Activated CD4-positive, alpha-beta T cell treated with anti-CD3 and anti-CD28 coated beads, Interleukin-2, Interleukin-4, amounts not matched to agents 100 ng/mL and 50 ng/mL, durations not matched to agents 16 hours and 8 hours (primary cell): ENCODE measurements at places on chromosomes 6 and 20.

- DNase-seq: no peak
Measured at GRCh38 chr20:64131406-64131805, 24.0 kb upstream of the NPBWR2 start.

DNA sequence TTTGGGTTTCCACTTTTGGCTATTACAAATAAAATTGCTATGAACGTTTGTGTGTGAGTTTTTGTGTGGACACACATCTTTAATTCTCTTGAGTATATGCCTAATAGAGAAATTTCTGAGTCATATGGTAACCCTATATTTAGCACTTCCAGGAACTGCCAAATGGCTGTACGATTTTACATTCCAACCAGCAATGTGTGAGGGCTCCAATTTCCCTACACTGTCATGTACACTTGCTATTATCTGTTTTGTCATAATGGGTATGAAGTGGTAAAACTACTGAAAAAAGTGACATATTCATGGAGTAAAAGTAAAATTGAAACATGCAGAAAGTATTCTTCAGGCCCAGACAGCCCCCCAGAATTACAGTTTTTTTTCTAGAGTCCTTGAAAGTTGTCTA lies 59.6 kb upstream of the ESR1 start:
- DNase-seq: peak; percentile 39

- DNase-seq: no peak
Measured at GRCh38 chr6:116405652-116406356, 35.1 kb downstream of the DSE start.

DNA sequence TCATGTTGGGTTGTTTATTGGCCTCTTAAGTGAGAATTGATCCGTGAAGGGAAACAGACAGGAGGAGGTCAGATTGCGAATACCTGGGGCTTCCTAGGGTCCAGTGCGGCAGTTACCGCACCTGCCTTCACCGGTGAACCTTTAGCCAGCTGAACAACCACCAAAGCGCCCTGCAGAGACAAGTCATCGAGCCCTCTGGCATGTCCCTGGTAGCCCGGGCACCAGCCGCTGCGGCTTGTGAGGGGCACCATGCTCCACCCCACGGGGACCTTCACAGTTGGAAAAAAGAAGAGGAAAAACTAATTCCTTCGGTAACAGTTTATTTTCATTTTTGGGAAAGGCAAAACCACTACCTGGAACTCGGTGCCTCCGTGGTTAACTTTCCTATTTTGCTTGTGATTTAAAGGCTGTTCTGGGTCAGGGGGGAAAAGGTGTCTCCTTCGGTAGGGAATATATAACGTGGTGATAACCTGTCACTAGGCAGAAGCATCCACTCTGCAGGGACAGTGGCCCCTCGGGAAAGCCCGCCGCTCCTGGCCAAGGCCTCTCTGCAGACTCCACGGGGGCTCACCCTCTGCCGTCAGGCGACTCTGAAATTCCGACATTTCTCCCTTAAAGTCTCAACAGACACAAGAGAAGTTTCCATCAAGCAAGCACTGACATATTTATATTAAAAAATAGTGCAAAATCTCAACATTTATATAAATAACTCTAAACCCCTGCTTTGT lies 30.7 kb upstream of the ZBP1 start:
- no peak for DNase-seq

GRCh38 chr6:105985098-105985815 lies 100.9 kb upstream of the PRDM1 start:
- no peak for DNase-seq

- no peak for DNase-seq
Measured at GRCh38 chr6:25697537-25698340, 45.7 kb downstream of the SCGN start.

GRCh38 chr6:105087571-105088211 lies 92.1 kb downstream of the POPDC3 start:
- DNase-seq: peak; percentile 44

DNA sequence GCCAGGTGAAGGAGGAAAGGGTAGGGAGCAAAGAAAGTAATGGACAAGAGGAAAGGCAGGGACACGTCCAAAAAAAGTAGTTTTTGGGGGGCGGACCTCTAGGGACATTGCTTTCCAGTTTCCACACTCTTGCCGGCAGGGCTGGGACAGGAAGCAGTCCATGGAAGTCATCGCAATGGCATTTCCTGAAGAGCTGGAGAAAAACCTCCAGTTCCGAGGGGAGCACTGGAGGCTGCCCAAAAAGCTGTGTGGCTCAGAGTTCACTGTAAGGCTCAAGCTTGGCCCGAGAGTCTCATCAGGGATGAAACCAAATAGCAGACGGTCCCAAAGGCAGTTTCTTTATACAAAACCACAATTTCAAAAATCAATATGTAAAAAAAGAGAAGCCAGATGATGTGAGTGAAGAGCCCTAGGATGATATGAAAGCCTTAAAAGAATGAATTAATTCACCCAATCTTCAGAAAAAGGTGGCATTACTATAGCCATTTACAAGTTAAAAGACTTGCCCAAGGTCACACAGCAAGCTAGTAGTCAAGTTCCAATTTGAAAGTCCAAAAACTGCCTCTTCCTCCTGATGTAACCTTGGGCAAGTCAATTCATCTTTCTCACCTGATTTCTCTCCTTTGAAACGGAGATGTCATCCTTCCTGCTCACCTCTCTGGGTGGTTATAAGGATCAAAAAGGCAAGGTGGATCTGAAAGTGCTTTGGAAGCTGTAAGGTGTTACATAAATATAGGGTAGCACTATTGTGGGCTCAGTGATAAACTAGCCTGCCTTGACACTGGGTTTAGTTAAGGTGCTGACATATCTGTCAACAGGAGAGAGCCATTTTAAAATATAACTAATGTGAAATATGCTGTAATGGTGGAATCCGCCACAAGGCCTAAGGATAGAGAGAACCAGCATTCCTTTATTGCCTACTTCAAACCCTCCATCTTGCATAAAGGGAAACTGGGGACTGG lies 9.1 kb downstream of the BCL2L1 start:
- DNase-seq: no peak

DNA sequence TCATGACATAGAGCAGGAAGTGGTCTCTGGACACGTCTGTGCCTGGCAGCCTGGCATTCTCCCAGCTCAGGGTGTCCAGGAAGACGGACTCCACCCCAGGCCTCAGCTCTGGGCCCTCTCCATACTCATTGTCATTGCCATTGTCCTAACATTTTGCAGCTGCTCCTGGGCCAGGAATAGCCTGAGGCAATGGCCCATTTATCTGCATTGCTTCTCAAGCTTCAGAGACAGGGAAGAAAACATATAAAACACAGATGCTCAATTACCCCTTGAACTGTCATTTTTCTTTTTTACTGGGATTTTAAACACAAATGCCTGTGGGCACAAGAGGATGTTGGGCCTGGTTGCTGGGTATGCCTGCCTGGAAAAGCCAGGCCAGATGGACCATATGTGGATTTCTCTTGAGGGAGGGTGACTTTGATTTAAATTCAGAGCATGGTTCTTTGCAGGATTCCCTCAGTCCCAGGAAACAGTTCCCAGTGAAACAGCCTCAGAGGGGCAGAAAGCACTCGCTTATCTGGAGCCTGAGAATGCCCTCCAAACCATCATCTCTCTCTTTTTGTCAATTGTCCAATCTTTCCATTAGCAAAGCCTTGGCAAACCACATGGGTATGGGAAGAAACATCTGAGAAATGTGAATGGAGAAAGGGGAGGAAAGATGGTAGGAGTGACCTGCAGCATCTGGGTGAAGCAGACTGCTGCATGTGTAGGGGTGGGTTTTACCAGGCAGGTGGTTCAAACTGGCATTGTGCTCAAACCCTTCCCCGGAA lies 17.9 kb downstream of the LAMP5 start:
- DNase-seq: no peak

DNA sequence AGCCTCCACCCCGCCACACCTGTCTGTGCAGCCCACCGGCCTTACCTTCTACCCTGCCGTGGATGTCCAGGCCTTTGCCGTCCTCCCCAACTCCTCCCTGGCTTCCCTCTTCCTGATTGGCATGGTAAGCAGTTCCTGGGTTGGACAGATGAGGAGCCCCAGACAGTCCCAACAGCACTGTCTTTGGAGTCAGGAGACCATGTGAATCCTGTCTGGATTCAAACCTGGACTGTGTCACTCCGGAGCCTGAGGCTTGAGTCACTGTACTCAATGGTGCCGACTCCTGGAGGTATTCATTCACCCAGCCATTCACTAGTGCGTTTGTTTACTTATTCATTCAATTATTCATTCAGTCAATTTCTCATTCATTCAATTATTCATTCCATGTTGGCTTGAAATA lies 20.0 kb upstream of the LBP start:
- no peak for DNase-seq

DNA sequence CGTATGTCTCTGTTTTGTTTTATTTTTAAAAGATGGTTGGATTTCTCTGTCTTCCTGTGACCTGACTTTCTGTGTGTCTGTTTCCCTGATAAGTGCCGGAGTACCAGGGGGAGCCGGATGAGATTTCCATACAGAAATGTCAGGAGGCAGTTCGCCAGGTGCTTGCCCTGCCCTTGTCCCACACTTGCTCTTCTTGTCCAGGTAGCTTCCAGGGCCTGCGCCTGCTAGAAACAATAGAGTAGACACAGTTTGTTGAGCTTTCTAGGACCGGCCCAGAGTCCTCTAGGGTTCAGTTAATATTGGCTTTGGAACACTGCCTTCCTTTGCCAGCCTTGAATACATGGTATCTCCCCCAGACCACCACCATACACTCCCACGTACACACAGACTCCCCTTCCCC lies 3.9 kb downstream of the ITPA start:
- DNase-seq: no peak

GRCh38 chr20:43387737-43388136 lies 70.0 kb upstream of the SRSF6 start:
- no peak for DNase-seq

DNA sequence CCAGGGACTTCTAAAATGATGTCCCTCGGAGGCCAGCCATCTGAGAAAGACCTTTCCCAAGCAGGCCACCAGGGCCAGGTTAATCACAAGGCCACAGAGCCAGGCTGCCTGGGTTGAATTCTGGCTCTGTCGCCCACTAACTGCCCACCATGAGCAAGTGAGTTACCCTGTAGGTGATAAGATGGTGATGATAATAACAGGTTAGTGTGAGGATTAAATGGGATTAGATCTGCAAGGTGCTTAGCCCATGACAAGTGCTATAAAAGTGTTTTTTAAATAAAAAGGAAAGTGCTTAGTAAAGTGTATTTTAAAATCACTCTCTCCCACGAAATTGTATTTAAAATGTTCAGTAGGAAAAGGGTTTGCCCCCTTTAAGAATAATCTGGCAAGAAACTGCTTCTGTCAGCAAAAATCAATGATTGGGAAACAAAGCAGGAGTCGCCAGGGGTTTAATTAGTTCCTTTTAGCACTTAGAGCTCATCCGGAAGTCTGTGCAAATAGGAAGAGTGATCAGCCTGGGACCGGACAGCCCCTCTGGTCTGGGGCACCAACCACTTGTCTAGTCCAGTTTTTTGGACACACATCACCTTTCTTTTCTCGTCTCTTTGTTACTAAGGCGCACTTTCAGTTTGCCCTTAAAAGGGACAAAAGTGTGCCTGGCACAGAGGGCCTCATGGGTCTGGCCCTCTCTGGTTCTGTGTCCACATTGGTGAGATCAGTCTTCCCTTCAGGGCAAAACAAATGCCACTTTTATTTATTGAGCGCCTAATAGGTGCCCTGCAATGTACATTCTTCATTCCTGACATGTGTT lies 150.4 kb downstream of the GRM4 start:
- no peak for DNase-seq

DNA sequence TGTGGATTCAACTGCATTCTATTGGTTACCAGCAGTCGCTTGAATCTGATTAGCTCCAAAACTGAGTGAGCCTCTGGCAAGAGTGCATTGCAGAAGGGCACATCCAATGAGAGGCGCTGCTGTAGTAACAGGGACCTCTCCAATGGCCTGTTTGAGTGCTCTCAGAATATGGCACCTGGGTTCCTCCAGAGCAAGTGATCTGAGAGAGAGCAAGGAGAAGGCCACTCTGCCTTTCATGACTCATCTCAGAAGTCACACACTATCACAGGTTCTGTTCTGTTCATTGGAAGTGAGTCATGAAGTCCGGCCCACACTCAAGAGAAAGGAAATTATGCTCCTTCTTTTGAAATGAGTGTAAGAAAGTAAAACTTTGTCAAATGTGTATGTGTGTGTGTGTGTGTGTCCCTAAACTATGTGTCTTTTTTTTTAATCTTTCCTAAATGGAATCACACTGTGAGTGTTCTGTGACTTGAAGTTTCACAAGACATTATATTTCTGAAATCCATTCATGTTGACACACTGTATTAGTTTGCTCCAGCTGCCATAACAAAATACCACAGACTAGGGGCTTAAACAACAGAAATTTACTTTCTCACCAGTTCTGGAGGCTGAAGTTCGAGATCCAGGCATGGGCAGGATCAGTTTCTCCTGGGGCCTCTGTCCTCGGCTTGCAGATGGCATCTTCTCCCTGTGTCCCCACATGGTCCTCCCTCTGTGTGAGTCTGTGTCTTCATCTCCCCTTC lies 138.3 kb upstream of the CDYL start:
- DNase-seq: peak; percentile 88

GRCh38 chr6:115613488-115613887 lies 447.2 kb downstream of the FRK start:
- no peak for DNase-seq

DNA sequence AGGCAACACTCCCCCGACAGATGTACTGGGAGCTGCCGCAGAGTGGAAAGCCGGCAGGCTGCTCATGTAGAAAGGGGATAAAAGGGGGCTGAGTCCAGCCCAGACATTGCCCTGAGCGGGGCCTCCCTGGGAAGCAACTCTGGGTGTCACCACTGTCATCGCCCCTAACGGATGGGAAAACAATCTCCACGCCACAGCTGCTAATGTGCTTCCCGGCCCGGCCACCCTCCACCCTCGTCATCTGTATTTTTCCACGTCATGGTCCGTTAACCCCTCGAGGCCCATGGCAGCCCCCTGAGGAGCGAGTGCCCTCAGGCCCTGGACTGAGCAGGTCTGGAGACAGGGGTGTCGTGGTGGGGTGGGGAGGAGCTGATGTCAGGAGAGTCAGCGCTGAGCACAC lies 227.4 kb downstream of the DLL1 start:
- DNase-seq: no peak

DNA sequence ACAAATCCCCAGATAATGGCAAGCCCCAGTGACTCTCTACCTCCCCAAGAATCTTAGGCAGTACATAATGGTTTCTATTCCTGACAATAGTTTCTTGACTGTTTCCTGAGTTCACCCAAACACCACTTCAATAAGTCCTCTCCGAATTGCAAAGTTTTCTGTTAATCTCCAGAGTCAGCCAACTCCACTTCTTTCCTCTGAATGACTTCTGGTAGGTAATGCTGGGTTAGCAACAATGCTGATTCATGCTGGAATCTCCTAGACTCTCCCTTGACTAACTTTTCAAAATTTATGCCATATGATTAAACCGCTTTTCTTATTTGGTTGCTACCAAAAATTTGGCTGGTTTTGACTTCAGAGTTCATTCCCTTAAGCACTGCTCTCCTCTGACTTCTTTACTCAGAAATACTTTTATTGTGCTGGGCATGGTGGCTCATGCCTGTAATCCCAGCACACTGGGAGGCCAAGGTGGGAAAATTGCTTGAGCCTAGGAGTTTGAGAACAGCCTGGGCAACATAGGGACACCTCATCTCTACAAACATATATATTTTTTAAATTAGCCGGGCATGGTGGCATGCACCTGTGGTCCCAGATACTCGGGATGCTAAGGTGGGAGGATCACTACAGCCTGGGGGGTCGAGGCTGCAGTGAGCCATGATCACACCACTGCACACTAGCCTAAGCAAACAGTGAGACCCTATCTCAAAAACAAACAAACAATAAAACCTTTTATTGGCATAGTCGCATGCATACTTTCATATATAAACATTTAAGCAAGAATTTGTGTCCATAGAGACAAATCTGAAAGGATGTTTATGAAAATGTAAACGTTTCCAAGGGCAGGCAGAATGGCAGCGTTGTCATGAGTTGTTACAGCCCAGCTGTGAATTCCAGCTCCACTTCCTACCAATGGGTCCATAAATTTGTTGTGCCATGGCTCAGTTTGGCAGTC lies 249.3 kb upstream of the PLN start:
- no peak for DNase-seq
